ENCODE measurements at places on chromosomes 2 and 18. TPM values are rescaled to one million over a fixed set of nuclear protein-coding genes. Genes with fewer than 3 reads are reported as not detected.

DNA sequence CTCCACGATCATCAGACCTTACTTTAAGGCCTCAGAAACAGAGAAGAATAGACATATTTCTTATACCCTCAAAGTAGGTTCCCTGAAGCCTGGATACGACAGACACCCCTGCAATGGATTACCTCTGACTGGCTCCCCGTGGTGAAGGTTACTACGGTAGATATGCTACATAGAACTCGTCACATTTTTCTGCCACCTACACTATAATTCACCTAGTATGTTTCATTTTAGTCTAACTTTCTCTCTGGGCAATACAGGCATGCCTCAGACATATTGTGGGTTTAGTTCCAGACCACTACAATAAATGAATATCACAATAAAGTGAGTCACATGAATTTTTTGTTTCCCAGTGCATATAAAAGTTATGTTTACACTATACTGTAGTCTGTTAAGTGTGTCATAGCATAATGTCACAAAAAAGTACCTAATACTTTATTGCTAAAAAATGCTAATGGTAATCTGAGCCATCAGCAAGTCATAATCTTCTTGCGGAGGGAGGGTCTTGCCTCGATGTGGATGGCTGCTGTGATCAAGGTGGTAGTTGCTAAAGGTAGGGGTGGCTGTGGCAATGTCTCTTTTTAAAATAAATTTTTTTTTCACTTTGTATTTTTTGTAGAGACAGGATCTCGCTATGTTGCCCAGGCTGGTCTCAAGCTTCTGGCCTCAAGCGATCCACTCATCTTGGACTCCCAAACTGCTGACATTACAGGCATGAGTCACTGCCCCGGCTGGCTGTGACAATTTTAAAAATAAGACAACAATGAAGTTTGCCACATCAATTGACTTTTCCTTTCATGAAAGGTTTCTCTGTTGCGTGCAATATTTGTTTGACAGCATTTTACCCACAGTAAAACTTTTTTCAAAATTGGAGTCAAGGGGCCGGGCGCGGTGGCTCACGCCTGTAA is 64.6 kb downstream of the TGIF1 start:
- no peak for DNase-seq

- no peak for DNase-seq
Observed at GRCh38 chr18:31931886-31932240, 11.1 kb downstream of the TRAPPC8 start.

DNA sequence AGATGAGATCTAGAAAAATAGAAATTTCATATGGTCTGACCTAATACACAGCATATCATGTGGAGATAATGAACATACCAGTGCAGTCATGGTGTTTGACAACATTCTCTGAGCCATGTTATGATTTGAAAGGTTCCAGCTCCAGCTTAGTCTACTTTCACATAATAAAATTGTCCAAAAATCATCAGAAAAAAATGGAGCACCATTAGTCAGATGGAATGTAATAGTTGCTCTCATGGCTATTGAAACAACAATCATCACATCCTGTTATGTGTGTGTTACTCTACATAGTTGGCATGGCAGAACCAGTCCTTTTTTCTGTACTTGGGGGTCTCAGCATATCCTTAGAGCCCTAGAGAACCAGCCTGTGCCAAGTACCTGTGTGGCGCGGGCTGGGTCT is 678.9 kb upstream of the FANCL start:
- no peak for DNase-seq

DNA sequence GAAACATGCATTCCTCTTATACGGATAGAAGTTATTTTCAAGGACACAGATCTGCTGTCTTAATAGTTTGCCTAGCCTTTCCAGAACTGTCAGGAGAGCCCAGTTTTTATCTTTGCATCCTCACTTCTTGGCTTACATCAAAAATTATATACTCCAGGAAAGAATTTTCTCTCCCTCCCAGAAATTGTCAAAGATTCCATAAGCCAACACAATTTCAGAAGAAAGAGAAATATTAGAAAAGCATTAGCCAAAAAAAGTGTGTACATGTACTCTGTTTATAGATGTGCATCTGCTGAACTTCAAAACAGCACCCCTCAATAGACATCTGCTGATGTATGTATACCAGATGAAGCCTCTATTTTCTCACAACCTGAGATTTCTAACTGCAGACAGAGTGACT is 210.4 kb downstream of the METTL4 start:
- no peak for DNase-seq

GRCh38 chr2:16049406-16049805 is 109.1 kb downstream of the MYCN start:
- no peak for DNase-seq

DNA sequence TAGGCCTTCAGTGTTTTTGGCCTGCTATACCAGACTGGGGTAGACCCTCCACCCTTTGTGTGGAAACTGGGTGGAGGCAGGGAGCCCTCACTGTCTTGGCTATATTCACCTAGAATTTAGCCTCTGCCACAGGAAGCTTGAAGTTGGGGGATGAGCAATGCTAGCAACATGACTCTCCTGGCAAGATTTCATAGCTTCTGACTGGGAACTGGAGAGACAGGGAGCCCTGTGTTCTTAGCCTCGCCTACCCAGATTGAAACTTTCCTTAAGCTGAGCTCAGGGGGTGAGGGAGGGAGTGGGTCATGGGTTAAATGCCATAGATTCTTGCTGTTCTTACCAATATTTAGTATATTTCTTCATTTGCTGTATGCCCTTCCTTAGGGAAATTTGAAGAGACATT is 46.8 kb upstream of the FAM98A start:
- no peak for DNase-seq

- no peak for DNase-seq
Observed at GRCh38 chr2:226655871-226656270, 143.7 kb downstream of the IRS1 start.

DNA sequence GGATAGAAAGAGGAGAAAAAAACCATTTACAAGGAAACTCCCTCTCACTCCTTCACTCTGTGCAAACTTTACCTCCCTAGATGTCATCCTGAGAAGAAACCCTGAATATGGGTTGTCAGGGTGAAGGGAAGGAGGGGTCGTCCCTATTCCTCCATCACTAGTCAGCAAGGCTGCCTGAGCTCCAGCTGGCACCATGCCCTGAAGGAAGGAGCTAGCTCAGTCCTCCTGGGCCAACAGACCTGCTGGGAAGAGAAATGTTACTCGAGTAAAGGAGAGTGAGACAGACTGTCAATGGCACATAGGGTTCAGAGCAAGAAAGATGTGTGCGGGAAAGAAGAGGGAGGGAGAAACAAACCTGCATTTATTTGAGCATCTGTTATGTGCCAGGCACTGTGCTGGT is 18.3 kb upstream of the EPAS1 start:
- DNase-seq = no peak

DNA sequence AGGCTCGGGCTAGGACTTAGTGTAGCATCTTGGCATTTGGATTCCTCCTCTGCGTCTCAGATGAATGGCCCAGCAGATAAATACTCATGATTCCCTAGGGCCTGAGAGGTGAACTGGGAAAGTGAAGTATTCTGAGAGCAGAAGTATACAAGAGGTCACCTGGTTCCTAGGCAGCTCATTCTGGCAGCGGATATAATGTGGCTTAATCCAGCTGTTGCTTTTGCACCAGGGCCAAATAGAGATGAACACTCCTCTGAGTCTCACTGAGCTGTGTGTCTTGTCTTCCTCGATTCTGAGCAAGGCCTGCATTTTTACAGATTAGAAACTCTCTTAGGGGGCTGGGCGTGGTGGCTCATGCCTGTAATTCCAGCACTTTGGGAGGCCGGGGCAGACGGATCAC is 196.1 kb downstream of the SLC4A3 start:
- DNase-seq = no peak

DNA sequence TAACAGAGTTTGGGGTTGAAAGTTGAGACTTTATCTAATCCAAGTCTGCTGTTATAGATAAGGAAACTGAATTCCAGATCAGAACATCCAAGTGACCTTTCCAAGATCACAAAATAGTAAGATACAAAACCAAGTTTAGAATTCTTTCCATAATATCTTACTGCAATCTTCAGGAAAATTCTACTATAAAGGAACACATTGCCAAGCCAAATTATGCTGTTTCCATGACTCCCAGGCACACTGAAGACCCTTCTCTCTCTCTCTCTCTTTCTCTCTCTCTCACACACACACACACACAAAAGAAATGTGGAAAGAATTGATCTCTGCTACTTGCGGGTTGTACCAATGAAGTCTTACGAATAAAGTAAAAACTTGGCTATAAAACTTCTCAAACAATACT is 398.4 kb downstream of the METTL4 start:
- no peak for DNase-seq

- peak; percentile 68 for DNase-seq
Observed at GRCh38 chr18:58768293-58768974, 96.2 kb upstream of the ZNF532 start.

- DNase-seq = no peak
Observed at GRCh38 chr2:98538280-98539041, 69.9 kb downstream of the COA5 start.

DNA sequence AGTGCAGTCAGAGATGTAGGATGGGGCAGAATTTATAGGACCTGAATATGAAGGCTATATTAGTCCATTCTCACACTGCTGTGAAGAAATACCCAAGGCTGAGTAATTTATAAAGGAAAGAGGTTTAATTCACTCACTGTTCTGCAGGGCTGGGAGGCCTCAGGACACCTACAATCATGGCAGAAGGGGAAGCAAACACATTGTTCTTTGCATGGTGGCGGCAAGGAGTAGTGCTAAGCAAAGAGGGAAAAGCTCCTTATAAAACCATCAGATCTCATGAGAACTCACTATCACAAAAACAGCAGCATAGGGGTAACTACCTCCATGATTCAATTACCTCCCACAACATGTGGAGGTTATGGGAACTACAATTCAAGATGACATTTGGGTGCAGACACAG is 76.8 kb upstream of the MSTN start:
- DNase-seq = no peak

REG1B gene
- not detected for polyA plus RNA-seq

EVX2 gene
- polyA plus RNA-seq = not detected

RBM44 gene
- polyA plus RNA-seq = 1.1 TPM

RRM2 gene
- polyA plus RNA-seq = 62.1 TPM

RAD51AP2 gene
- 0.17 TPM for polyA plus RNA-seq

ZNF804A gene
- 0.74 TPM for polyA plus RNA-seq

PPP1R1C gene
- 2.1 TPM for polyA plus RNA-seq

CYP27A1 gene
- polyA plus RNA-seq = 63.2 TPM

L3MBTL4 gene
- polyA plus RNA-seq = 5.7 TPM

TMEFF2 gene
- polyA plus RNA-seq = 12.3 TPM

ZAP70 gene
- polyA plus RNA-seq = 2.7 TPM

Data from renal pelvis (tissue), 12 donors.